ENCODE measurements at places on chromosomes 13 and 19.
A peak's percentile ranks its signal among the peaks of the same experiment; 100 is the strongest.

GRCh38 chr13:51070005-51070649 lies 40.9 kb downstream of the C13orf42 start:
- DNase-seq: peak; percentile 58

GRCh38 chr19:13012690-13013608 lies 17.7 kb downstream of the NFIX start:
- DNase-seq: no peak

GRCh38 chr13:42398533-42398932 lies 126.6 kb downstream of the AKAP11 start:
- no peak for DNase-seq

DNA sequence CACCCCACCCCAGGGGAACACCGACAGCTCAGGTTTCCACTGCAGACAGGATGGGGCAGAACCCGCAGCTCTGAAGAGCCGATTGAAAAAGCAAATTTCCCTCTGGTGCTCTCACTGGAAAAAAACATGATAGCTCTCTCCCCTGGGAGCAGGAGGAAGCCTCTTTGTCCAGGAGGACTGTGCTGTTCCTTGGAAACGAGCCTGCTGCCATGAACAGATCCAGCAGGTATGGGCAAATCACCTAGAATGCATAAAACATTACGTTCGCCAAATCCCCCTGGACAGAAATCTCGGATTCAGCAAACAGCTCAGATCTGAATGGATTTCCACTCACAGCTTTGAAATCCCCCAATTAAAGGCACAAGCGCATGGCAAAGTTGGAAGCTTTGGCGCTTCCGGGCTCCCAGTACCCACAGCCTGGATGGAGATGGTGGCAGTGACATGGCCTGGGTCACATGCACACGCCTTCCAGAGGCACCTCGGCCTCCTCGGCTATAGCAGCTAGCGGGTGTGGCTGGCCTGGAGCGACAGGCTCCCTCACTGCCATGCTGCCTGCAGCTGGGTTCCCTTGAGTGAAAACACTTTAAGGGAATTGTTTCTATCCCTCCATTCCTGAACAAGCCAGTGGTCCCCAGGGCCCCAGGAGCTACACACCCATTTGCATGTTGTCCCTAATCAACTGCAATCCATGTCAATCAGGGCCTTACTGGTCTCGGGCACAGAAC lies 59.1 kb downstream of the CEBPG start:
- DNase-seq: no peak

- no peak for DNase-seq
Observed at GRCh38 chr19:31730270-31730669, 381.0 kb upstream of the TSHZ3 start.

GRCh38 chr13:30751183-30751933 lies 16.0 kb downstream of the ALOX5AP start:
- DNase-seq: no peak
